ENCODE measurements at places on chromosomes 13 and 19.
A peak's percentile ranks its signal among the peaks of the same experiment; 100 is the strongest.

DNA sequence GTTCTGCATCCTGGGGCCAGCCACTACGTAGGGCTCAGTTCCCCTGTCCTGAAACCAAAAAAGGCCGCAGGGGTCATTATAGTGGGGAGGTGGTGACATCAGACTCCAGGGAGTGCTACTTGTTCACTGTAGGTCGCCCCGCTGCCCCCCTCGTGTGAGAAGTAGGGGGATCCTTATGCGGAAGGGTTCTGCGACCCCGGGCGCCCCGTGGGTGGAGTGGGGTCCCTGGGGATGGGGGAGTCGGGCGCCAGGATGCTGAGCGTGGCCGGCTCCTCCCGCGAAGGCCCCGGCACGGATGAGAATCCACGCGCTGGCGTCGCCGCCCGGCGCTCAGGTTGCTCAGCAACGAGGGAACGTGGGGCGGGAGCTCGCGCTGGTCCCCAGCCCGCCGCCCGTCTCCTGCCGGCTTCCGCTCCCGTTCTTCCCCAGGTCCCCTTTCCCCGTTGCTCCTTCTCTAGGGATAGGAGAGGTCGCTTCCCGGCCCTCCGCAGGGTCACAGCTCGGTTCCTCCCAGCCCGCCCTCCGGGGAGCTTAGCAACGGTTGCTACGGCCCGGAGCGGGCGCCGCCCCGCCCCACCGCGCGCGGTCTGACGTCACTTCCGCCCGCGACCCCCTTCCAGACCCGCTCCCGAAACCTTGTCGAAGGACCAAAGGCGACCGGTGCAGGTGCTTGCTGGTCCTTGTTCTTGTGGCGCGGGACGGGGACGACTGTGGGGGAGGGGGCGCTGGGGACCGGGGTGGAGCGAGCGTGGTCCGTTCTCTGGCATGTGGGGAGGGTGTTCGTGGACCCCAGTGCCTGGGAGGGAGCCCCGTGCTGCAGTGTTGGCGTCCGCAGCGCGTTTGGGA lies at the start of gene NAT14:
Gene NAT14, plus strand, starts transcription at position 596 of the 846 bp plus-strand sequence. CDS start 521 bp downstream, outside the sequence.
- peak; percentile 72 for DNase-seq

DNA sequence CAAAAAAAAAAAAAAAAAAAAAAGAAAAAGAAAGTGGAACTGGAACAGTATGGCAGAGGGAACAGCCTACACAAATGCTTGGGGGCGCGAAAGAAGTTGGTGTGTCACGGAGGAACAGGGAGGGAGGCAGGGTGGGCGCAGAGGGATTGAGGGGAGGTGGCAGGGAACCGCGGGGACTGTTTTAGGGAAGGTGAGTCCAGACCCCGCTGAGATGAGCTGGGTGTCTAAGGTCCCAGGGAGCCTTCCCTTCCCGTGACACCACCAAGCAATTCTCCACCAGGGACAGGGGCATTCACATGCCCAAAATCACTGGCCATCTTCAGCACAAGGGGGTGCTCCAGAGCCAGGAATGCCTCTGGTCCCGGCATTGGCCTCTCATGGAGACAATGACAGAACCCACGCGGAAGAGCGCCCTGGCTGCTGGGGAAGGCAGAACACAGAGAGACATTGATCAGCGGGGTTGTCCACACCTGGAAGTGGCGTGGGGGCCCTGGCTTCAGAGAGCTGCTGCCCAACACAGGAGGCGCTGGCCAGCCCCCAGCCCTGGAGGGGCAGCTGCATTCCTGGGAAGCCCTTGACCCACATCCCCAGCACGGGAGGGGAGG lies 6.9 kb downstream of the PEAK3 start:
- DNase-seq: peak; percentile 77

DNA sequence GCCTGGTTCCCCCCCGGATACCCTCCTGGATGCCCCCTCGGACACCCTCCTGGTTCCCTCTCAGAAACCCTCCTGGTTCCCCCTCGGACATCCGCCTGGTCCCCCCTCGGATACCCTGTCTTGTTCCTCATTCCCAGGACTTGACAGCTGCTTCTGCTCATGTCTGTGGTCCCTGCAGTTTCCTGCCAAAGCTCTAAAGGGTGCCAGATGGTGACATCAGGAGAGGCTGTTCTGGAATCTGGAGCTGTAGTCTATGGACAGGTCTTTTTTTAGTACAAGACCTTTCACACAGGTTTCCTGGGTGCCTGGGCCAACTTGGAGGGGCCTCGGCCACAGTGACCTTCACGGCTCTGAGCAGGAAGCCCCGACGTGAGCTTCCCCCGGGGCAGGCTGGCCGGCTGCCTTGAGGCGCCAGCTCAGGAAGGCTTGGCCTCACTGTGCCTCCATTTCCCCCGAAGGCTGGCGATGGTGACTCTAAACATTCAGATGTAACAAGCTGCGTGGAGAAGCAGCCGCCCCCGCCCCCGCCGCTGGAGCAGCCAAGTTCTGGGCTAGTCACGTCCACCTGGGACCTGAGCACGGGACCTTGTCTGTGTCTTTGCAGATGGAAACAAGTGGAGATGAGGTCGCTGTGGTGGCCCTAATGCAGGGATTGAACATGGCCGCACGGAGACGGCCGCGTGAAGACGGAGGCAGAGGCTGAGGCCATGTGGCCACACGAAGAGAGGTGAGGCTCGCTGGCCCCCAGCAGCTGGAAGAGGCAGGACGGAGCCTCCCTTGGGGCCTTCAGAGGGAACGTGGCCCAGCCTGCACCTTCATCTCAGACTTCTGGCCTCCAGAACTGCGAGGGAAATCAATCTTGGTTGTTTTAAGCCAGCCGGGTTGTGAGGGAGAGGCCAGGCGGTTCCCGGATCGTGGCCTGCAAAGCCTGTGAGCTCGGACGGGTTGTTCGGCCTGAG lies 12.7 kb downstream of the SGTA start:
- no peak for DNase-seq

DNA sequence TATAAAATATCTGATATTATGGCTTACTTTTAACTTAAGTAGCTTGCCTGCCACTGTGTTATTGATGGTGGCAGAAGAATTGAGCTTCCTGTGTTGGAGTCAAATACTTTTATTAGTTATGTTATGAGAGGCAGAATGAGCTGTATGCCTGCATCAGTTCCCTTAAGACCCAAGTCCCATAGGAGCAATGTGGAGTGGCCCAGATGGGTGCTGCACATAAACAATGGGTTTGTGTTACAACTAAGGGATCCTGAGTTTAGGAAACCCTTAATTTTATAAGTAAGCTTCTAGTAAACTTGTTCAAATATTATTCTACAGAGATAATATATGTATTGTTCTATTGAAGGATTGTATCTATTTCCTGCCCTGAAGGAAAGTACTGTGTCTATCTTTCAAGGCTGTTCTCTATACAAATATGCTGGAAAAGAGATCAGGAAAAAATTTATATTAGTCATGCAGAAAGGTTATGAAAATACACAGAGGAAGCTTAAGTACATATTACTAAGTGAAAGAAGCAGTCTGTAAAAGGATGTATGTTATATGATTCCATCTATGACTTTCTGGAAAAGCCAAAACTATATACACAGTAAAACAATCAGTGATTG lies 2018.0 kb upstream of the PCDH20 start:
- no peak for DNase-seq

GRCh38 chr19:7756258-7756657 lies 6.8 kb upstream of the CLEC4M start:
- no peak for DNase-seq

DNA sequence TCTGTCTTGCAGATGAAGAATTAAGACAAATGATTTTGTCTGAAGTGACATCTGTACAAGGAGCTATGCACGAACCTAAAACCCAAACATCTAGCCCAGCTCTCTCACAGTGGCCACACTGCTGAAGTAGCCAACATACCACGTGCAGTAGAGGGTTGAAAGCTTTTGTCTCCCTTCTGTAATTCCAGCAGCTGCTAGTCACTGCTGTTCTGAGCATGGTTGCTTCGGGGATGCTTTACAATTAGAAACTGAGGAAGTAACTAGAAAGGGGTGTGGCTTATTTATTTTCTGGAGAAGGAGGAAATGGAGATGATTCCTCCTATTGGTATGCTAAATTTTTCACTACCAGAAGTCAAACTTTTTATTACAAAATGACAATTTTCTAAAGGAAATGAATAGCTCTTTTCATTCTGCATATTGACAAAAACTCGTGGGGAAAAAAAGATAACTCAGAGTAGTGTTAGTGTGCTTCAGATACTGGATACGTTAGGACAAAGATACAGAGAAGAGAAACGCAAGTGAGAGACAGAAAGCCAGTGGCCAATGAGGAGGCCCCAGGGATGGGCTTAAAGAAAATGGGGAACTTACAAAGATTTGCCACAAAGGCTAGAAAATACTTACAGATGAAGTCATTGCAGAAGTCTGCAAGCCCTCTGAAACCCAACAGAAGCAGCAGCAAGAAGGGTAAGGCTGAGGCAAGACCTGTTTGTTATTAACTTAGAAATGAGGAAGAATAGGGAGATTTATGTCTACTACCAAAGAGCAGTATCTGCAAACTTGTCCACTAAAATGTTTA lies 192.7 kb upstream of the MIR17HG start:
- no peak for DNase-seq

DNA sequence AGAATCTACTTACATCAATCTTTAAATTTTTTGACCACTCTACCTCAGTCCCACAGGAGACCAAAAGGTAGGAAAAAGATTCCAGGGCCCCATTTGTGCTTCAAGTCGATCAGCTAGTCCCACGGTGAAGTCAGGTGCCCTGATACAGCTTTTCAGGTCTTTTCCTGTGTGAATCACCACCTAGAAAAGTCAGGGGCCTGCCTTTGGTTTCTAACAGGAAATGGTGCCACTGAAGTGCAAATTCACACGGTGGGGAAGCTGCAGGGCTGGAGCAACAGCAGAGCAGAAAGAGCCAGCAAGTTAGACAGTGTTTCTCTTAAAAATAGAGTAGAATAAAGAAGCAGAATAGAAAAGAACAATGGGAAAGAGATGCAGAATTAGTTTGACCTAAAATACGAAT lies 107.5 kb downstream of the KLF12 start:
- peak; percentile 57 for DNase-seq

- DNase-seq: no peak
Observed at GRCh38 chr13:43030548-43030947, 7.2 kb downstream of the DNAJC15 start.

DNA sequence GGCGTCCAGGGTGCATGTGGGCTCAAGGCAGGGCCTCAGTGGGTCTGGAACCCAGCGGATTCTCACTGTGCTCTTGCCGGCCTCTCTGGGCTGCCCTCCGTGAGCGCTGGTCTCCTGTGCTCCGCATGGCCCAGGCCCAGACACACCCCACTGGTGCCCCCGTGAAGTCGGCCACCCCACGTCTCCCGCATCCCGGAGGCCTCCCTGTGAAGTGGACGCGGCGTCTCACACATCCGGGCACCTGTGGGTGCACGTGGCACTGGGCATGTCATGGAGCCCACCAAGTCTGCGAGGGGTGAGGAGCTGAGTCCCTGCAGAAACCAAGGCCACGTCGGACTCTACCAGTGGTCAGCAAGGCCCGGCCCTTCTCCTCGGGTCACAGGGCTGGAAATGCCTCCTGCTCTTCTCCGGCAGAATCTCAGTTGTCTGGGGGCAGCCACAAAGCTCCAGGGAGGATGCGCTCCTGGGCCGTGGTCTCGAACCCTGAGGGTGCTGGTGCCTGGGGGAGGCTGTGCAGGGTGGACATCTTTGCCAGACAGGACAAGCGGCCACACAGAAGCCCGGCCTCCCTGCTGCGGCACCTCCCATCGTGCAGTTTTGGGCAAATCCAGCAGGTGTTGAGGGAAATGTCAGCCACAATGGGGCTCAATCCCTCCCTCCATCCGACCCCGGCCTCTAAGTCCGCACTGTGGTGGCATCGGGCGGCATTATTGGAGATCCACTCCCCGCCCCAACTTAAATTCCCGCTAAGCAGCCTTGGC lies 2.2 kb downstream of the C13orf46 start:
- DNase-seq: no peak

- no peak for DNase-seq
Observed at GRCh38 chr13:73230716-73231115, 171.9 kb downstream of the KLF5 start.

GRCh38 chr13:94556621-94557020 lies 39.3 kb downstream of the TGDS start:
- DNase-seq: no peak

DNA sequence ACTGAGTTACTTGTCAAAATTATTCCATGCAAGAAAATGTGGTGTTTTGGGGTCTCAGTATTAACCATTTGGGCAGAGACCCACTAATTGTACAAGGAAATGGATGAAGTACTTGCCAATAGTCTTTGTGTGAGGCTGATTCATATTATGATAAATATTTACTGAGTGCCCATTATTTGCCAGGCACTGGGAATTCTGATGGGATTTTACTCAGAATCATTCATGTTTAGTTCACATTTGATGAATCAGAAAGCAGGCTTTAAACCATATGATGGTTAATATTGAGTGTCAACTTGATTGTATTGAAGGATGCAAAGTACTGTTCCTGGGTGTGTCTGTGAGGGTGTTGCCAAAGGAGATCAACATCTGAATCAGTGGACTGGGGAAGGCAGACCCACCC lies 66.2 kb upstream of the SOX21 start:
- no peak for DNase-seq

GRCh38 chr19:17685451-17686022 lies 2.6 kb downstream of the UNC13A start:
- DNase-seq: no peak

DNA sequence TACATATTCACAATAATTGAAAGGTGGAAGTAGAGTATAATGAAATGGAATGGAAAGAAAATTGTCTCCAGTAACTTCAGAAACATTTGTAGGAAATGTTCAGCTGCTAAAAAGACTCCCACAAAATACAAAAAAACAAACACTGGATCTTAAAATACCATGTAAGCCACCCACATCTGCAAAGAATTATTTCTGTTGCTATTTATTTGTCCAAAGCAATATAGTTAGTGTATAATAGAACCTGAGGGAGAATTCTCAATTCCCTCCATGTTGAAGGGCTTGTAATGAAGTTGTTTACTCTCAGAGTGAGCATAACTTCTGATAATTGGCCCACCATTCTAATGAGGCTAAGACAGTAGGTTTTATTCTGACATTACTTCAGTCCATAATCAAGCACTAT lies 37.4 kb upstream of the KLF12 start:
- DNase-seq: no peak
